Calu3 (cell line): ENCODE measurements at places on chromosomes 12 and 14. TPM values are rescaled to one million over a fixed set of nuclear protein-coding genes. Genes with fewer than 3 reads are reported as not detected.

DNA sequence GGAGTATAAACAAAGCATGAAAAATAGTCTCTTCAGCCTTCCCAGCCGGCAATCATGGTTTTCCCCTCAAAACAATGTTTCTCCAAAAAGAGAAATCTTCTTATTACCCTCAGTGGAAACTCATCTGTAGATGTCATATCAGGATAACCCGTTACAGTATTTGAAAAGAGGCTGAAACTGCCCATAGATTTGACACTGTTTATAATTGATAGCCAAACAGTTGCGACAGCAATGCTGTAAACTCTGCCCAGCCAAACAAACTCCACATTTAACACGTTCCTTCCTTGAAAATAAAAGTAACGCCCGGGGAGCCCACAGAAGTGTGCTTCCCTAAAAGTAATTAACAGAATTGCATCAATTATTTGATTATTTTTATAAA is 201.3 kb upstream of the FOXN3 start:
- DNase-seq = no peak

GRCh38 chr14:73842201-73842600 is 9.4 kb upstream of the PTGR2 start:
- no peak for DNase-seq

DNA sequence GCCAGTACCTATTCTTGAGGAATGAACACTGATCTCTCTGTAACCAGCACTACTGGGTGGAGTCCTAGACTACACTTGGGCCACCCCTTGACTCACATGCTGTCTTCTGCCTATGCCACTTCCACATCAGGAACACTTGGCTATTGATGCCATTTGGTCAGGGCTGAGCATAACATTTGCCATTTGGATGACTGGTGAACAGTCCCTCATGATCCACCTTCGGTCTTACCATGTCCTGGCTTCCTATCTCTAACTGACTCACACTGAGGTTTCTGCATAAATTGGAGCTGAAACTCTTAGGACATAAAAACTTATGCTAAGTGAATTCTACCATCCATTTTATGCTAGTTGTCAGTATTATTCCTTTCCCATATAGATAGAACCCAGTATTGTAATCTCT is 91.7 kb upstream of the PELI2 start:
- DNase-seq = no peak

Gene JDP2
- 18.8 and 24.1 TPM in 2 replicates for total RNA-seq

- no peak for DNase-seq
These were observed 100.2 kb upstream of the PARP11 start for GRCh38 chr12:3973269-3973884.
